Omental fat pad (tissue), 4 donors: ENCODE measurements at places on chromosomes 2 and 18. TPM values are rescaled to one million over a fixed set of nuclear protein-coding genes. Genes with fewer than 3 reads are reported as not detected.

RASGRP3 gene
- 11.8 TPM for total RNA-seq

- DNase-seq = no peak
Observed at GRCh38 chr2:196337208-196337953, 166.0 kb upstream of the STK17B start.

HOXD13 gene
- not detected for total RNA-seq

PARD6G gene
- 2.3 TPM for total RNA-seq

TMEM200C gene
- total RNA-seq = not detected

DNA sequence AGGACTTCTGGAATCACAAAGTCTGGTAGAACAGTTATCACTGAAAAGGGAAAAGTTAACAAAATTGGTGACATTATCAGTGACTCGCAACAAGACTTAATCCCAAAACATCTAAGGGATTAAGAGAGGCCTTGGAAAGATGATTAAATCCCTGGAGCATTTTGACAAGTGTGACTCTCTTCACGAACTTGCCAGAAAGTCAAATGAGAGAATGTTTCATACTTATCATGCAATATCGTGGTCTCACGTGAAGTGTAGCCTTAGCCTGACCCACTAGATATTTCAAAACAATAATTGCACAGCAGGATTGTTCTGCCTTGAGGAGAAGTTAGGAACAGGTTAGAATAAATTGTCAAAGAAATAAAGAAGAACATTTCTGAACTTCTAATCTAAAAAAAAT is 104.5 kb downstream of the COL6A3 start:
- DNase-seq = no peak

CENPA gene
- not detected for total RNA-seq

NYAP2 gene
- total RNA-seq = not detected
